ENCODE measurements at places on chromosomes 7 and 10.

- DNase-seq: no peak
Measured at GRCh38 chr7:70432567-70433001, 699.4 kb upstream of the GALNT17 start.

GRCh38 chr7:3722396-3722922, 421.4 kb downstream of the SDK1 start:
- DNase-seq: peak; percentile 36

- DNase-seq: no peak
Measured at GRCh38 chr10:122617476-122618270, 57.1 kb downstream of the DMBT1 start.

GRCh38 chr7:102255501-102255900, 31.2 kb upstream of the SH2B2 start:
- DNase-seq: no peak

DNA sequence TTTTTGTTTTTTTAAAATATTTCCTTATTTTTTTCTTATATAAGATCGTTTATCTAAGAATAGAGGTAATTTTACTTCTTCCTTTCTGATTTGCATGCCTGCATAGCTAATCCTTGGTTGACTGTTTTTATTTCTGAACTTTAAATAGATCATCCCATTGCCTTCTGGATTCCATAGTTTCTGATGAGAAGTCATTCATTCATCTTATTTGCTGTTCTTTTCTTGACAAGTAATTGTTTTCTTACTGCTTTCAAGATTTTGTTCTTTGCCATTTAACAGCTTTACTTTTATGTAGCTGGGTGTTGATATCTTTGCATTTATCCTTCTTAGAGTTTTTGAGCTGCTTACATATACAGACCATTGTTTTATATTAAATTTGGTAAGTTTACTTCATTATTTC, 437.9 kb downstream of the SDK1 start:
- no peak for DNase-seq

- DNase-seq: no peak
Measured at GRCh38 chr10:2326411-2326810, 589.1 kb upstream of the ADARB2 start.

- no peak for DNase-seq
Measured at GRCh38 chr7:140161047-140161446, 15.7 kb downstream of the KDM7A start.

DNA sequence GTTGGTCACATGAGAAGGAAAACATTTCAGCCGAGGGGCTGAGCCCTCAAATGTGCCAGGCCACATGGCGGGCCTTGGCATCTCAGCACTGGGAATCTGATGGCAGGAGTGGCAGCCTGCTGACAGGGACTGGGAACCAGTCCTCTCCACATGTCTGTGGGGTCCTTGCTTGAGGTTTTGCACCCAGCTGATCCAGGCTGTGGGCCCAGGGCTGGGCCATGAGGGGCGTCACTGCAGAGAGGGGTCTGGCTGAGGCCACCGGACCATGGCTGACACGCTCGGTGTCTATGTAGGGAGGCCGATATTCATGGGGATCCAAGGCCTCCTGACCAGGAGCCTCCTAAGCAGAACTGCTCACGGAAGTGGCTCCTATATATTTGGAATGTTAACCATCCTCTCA, 31.0 kb upstream of the PWWP2B start:
- peak; percentile 7 for DNase-seq

DNA sequence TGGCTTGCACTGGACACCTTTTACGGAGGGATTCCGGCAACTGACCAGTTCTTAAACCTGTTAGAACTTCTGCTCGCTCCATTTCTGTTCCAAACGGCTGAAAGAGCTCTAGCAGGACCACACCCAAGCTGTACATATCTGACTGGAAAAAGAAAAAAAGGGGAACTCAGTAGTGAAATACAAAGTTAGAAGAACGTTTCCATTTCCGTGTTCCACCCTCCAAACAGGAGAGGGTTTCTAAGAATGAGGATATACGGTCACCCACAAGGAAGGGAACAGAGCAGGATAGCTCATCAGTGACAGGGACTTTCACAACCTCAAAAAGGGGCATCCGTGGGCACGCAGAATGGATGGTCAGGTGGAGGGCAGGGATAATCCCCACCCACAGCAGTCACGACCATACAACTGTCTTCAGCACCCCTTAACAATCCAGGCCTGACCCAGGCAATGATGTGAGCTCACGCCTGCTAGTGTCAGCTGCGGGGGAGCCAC, 4.3 kb upstream of the ANKRD61 start:
- DNase-seq: no peak

DNA sequence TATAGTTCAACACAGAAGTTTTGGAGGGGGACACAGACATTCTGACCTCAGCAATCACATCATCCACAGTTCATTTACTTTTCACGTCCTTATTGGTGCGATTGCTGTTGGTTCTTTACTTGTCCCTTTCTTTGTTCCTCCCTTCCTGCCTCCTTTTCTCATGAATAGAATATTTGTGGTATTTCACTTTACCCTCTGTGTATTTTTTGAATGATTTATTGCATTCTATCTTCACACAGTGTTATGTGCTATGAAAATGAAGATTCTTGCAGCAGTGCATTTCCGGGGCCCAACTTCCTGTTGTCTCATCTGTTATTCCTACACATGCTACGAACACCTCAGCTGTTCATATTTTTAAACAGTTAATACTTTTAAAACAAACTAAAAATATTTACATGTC, 179.6 kb downstream of the ZMYND11 start:
- no peak for DNase-seq

- DNase-seq: no peak
Measured at GRCh38 chr10:62040881-62041280, 139.4 kb downstream of the ARID5B start.

GRCh38 chr7:93014410-93014809, 103.4 kb downstream of the SAMD9 start:
- no peak for DNase-seq

GRCh38 chr7:124155432-124156022, 122.7 kb upstream of the TMEM229A start:
- DNase-seq: no peak

DNA sequence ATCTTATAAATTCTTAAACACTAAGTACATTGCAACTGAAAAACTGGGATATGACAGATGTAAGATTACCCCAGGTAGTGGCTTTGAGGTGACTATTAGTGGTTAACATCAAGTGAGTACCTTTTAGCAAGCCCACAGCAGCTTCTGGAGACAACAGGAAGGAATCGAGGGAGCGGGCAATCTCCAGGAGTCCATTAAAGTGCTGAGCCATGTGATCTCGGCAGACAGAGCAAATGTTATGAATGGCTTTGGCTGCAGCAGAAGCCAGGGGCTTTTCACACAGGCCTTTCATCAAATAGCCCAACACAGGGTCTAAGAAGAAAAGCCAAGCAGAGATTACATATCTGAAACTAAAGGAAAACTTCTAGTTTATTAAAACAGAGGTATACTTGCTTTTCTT, 48.9 kb downstream of the IRF5 start:
- no peak for DNase-seq

DNA sequence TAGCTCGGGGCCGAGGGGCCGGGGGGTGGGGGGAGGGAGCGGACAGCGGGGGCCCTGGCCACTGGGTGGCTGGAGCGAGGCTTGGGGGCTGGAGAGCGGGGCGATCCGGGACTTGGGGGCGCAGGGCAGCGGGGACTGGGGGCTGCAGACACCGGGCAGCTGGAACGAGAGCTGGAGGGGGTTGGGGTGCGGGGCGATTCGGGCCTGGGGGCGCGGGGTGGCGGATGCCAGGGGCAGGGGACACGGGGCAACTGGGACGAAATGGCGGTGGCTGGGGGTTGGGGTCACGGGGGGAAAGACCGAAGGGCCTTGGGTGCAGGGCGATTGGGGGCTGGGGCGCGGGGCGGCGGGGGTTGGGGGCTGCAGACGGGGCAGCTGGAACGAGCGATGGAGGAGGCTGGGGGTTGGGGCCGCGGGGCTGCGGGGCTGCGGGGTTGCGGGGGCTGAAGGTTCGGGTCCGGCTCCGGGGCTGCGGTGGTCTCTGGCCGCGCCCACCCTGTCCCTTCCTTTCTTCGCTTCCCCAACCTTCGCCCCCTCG, 590 bp downstream of the COL26A1 start:
- no peak for DNase-seq

GRCh38 chr7:44391171-44391570, 65.8 kb upstream of the CAMK2B start:
- DNase-seq: no peak

DNA sequence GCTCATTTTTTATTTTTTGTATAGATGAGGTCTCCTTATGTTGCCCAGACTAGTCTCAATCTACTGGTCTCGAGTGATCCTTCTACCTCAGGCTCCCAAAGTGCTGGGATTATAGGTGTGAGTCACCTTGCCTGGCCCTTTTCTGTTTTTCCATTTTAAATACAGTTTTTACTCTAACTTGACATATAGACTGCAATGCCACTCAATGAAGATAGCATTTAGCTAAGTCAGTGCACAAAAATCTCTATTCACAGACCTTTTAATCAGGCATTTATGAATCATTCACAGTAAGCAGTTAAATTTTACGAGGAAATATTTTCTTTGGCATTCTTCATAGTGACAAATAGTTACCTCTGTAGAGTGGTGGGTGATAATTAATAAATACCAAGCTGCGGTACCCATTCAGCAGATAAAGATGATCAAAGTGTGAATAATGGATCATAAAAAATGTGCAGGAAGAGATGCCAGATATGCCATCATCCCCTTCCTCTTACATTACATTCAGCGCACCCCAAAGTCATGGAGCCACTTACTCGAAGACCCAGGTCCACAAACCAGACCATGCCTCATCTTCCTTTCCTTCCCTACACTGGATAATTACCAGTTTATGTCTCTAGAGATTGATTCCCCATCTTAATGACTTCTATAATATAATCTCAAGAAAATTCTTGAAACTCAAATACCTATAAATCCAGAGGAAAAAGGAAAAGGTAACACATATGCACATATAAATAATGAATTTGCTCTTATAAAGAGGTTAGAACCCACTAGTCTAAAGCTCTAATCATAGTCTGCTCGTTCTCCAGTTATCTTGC, 56.0 kb downstream of the UBE2H start:
- no peak for DNase-seq

Data from activated T-cell treated with anti-CD3 and anti-CD28 coated beads, Interleukin-2, amount 50 U/mL, for 1 hour (primary cell).